GM18507 (cell line): ENCODE measurements at places on chromosomes 5 and 9.

GRCh38 chr5:150665044-150665443 lies 4.0 kb downstream of the MYOZ3 start:
- DNase-seq: no peak

GRCh38 chr9:131585375-131585774 lies 40.1 kb downstream of the PRRT1B start:
- DNase-seq: no peak

- no peak for DNase-seq
These were observed 23.3 kb upstream of the EEIG1 start for GRCh38 chr9:128003966-128004604.

GRCh38 chr5:22465177-22465576 lies 388.0 kb downstream of the CDH12 start:
- DNase-seq: no peak

GRCh38 chr9:38138276-38138675 lies 69.2 kb upstream of the SHB start:
- DNase-seq: no peak

DNA sequence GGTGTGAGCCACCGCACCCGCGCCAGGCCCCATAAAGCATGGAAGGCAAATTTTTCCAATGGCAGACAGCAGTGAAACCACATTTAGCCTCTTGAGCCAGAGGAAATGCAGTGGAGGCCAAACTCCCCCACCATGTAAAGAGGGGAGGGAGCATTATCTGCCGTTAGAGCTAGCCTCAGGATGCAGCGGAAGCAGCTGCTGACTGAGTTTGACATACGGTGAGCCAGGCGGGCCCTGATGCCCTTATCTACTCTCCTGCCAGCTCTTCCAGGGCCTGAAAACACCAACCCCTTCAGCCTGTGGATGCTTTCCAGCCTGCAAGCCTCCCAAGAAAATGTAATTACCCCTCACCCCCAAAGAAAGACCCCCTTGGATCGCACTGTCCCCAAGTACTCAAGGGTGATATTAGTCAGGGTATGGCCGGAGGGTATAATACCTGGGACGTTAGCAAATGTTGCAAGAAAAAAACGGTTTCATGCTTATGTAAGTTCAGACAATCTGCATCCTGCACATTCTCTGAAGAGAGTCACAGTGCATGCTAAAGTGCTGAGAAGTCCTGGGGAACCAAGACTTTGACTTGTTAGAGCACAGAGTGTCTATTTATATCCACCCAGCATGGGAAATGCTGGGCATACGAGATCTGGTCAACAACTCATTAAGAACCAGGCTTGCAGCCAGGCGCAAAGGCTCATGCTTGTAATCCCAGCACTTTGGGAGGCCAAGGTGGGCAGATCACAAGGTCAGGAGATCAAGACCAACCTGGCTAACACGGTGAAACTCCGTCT lies 11.3 kb upstream of the GGTA1 start:
- DNase-seq: no peak

GRCh38 chr5:131303537-131303936 lies 39.7 kb downstream of the CDC42SE2 start:
- DNase-seq: no peak

GRCh38 chr5:160960592-160960991 lies 108.6 kb upstream of the ATP10B start:
- no peak for DNase-seq

DNA sequence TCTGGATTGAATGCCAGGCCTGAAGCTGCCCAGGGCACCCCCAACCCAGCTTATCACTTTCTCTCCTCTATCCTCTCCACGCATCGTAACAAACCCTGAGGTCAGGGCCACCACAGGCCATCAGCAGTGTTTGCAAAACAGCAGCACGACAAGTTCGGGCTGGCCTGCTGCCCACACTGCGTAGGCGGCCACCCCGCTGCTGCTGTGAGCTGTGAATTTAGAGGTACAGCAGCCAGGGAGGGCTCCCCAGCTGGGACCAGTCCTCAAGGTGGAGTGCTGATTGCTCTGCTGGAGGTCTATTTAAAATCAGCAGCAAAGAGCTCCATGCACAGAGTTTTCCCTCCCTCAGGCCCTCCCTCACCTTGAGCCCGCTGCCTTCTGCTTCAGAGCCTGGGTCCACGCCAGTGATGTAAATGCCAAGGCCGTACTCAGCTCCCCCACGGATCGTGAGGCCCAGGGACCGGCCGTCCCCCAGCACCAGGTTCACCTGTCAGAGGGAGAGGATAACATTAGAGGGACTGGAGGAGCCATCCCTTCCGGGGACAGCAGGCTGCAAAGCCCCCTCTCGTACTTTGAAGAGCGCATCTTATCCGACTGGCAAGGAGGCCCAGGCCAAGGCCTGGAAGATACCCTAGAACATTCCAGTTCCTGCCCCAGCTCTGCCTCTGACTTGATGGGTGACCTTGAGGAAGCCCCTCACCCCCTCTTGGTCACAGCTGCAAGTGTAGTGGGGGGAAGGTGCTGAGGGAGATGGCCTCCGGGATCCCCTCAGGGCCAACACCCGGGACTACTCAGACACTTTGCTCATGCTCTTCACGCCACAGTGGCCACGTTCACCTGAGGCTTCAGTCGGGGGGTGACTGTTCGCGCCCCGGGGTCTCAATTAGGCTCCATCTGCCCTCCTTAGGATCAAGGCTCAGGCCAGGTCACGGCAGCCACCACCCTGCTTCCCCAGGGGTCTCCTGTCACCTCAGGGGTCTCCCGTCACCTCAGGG lies 39.1 kb downstream of the WHRN start:
- no peak for DNase-seq

DNA sequence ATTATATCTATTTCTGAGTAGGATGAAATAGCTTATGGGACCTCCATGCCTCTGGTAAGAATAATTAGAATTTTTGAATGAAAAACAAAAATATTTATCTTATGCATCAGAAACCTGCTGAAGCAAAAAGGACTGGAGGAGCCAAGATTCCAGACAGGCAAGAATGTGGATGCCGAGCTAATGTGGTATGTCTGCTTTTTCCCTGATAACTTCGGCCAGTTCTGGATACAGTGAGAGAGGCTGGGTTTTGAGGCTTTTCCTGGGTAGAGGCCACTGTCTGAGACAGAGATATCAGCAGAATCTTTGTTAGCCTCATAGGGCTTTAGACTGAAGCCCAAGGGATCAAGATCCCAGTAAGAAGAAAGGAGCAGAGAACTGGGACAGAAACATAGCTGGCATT lies 5.2 kb upstream of the CTNND2 start:
- DNase-seq: no peak

- DNase-seq: no peak
These were observed 131.8 kb upstream of the DAP start for GRCh38 chr5:10892911-10893215.

- DNase-seq: peak; percentile 1
These were observed 159.1 kb downstream of the CSNK1G3 start for GRCh38 chr5:123671042-123671441.

DNA sequence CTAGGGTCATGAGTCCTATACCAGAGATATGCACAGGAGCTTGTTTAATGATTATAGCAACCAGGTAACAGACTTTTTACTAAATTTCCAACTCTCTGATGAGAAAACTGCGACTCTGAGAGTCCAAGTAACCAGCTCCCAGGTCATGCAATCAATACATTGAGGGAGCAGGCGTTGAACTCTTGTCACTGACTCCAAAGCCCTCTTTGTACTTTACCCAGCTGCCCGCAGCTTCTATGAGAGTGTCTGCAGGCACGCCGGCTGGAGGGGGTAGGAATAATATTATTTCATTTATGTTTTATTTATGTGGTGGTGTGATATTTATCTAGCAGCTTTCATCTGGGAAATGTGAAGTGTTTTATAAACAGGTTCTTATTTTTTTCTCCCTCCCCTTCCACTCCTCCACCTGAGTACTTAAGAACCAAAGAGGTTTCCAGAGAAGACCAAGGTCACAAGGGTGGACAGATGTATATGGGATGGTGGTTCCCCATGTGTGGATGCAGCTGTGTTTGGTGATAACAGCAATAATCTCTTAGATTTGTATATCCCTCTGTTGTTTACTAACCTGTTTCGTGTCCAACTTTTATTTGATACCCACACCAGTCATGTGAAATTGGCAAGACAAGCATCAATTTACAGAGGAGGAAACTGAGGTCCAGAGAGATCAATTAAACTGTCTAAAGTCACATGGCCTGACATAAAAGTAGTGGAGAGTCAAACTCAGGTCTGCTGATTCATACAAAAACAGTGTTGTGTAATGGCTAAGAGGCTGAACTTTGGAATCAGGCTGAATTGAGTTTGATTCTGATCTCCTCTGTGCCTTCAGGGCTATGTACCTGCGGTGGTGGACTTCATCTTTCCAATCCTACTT lies 140.2 kb upstream of the TRIM32 start:
- no peak for DNase-seq

- no peak for DNase-seq
These were observed 269.0 kb downstream of the SH3GL2 start for GRCh38 chr9:17847908-17848307.

GRCh38 chr9:92100237-92100911 lies 14.8 kb downstream of the SPTLC1 start:
- DNase-seq: no peak

DNA sequence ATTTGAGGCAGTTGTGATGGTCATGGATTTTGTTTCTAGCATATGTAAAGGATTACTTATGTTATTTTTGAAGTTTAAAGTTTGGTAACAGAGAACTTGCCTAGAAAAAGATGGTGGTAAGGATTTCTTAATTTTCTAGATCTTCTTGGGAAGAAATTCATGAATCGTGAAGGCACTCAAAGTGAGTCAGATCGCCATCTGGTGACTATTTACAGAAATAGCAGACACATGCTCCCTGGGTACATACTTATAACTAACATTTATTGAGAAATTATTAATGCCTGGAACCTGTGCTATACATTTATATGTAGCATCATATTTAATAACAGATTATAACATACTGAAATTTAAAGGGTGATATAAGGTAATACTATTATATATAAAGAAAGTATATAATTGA lies 299.7 kb downstream of the IZUMO3 start:
- DNase-seq: no peak

DNA sequence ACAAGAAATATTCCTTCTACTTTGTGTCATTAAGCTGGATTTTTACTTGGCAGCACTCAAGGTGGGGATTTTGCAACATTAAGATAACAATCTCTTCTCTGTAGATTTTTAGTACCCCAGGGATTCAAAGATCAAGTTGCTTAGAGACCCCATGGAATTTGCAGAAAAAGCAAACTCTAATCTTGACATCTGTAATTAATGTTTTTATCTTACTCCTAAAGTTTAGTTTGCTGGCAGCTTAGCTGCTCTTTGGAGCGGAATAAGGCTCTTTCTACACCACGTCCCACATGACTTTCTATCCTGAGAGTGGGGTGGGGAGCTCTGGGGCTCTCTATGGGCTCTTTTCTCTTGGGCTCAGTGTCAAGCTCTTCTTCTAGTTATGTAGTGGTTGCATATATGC lies 21.7 kb upstream of the SPDL1 start:
- no peak for DNase-seq

DNA sequence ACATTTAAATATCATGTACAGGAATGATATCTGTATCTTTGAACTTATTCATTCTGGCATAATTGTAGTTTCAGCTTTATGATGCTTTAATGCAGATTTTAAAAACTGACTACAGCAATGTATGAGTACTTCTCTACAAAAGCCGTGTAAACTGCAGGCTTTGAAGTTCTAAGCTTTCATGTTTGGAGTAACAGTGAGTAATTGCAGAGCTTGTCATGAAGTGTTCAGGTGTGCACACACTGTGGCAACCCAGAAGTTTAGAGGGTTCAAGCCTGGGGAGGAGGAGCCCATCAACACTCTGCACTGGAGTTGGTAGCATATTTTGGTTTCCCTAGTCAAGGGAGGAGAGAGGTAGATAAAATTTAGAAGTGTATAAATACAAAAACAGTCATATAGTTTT lies 130.9 kb downstream of the CD180 start:
- no peak for DNase-seq

GRCh38 chr9:22039258-22039657 lies 30.2 kb upstream of the CDKN2B start:
- DNase-seq: no peak

DNA sequence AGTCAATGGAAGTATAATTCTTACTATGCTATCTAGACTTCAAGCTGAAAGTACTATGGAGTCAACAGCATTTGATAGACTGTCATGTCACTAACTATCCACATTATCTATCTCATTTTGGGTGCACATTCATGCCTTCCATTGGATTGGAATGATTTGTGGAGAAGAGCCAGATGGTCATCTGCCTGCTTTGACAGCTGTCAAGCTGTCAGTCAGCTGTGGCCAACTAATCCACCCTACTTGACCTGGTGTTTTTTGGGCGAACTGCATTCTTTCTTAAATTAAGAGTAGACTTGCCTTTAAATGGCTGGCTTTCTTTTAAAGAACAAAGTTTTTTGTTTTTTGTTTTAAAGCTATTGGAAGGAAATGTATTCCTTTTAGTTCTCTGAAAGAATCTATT lies 151.5 kb downstream of the DCP2 start:
- no peak for DNase-seq

DNA sequence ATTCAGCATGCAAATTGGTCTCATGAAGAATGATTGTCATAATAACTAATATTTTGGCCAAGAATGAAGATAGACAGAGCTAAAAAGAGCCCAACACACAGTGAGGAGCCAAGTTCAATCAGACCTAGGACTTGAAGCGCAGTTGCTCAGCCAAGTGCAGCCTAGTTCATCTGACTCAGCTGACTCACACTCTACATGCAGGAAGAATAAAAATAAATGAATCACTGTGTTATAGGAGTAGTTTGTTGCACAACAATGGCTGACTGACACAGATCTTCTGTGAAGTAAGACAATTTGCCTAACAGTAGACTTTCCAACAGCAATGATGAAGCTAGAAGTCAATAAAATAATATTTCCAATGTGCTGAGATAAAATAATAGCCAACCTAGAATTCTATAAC lies 261.5 kb downstream of the CEMIP2 start:
- no peak for DNase-seq

DNA sequence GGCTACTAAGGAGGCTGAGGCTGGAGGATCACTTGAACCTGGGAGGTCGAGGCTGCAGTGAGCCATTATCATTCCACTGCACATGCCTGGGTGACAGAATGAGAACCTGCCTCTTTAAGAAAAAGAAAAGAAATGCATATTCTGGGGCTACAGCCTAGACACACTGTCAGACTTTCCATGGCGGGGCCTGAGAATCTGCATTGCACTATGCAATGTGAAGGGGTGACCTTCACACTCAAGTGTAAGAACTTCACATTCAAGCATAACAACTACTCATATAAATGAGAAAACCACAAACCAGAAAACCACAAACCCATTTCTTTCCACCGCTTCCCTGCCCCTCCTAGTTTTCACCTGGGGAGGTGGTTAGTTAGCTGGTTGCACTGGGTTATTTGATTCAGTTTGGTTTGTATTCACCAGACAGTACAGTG lies 18.0 kb upstream of the FBP2 start:
- no peak for DNase-seq

DNA sequence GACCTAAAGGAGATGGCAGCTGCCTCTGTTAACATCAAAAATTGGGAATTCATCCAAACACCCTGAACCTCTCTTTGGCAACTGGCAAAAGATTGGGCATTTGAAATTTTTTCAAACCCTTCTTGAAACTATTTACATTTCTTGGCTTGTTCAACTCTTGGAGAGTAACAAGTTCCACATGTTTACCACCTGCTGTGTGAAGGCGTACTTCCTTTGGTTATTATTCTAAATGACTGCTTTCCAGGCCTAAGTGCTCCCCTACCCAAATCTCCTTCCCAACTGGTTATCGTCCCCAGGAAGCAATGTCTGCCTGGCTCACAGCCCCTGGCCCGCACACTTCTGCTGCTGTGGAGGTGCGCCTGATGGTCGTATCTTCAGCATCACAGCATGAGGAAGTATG lies 422.7 kb downstream of the DMAC1 start:
- no peak for DNase-seq
